ENCODE measurements at places on chromosomes 13 and 19.

GRCh38 chr13:33624740-33625139 is 193.2 kb upstream of the RFC3 start:
- no peak for DNase-seq

DNA sequence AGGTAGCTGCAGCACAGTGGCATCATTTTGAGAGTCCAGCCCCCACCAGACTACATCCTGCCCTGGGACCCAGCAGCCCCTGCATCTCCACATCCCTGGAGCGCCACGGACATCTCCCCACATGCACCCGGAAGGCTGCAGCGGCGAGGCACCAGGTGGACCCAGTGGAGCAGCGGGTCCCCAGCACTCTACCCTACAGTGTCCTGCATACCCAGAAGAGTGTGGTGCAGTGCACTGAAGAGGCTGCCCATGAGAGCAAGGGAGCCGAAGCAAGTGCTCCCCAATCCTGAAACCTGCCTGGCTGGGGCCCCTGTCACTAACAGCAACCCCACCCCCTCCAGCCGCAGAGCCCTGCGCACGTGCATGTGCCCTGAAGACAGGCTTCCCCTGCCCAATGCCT is 21.3 kb upstream of the SLC7A9 start:
- no peak for DNase-seq

GRCh38 chr19:15551293-15552004 is 43.1 kb downstream of the CYP4F22 start:
- DNase-seq, result peak; percentile 13

- no peak for DNase-seq
Measured at GRCh38 chr19:50870417-50871089, 2.7 kb upstream of the KLK2 start.

DNA sequence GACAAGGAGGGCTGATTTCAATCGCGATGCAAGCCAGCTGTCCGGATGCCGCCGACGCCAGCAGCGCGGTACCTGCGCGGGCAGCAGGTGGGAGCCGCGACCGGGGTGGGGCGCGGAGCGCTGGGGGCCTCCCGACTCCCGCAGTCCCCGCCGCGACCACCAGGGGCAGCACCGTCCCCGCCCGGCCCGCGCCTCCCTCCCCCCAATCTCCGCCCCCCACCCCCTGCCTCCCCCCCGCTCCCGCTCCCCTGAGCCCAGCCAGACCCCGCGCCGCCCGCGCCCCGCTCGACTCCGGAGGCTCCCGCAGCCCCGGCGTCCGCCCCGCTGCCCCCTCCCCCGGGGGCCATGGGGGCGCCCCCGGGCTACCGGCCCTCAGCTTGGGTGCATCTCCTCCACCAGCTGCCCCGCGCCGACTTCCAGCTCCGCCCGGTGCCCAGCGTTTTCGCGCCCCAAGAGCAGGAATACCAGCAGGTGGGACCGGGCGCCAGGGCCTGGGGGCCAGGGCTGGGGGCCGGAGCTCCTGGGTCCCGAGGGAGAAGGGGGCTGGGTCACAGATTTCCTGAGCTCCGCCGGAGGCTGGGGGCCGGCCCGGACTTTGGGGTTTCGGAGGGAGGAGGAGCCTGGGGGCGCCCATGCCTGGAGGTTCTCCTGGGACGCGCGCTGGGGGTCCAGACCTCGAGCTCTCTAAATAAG is at the start of gene TTYH1:
Gene TTYH1, plus strand, starts transcription at position 257 of the 693 bp plus-strand sequence. Its CDS starts 89 bp downstream, at position 346.
- DNase-seq, result no peak

- DNase-seq, result peak; percentile 93
Measured at GRCh38 chr13:95564733-95565291, 12.3 kb downstream of the CLDN10 start.
